WERI-Rb-1 (cell line): ENCODE measurements at places on chromosomes 6 and 20.
A peak's percentile ranks its signal among the peaks of the same experiment; 100 is the strongest.

GRCh38 chr6:10418361-10418861 lies 3.5 kb upstream of the TFAP2A start:
- DNase-seq, result no peak

GRCh38 chr6:7594579-7595125 lies 4.7 kb downstream of the SNRNP48 start:
- DNase-seq, result no peak

DNA sequence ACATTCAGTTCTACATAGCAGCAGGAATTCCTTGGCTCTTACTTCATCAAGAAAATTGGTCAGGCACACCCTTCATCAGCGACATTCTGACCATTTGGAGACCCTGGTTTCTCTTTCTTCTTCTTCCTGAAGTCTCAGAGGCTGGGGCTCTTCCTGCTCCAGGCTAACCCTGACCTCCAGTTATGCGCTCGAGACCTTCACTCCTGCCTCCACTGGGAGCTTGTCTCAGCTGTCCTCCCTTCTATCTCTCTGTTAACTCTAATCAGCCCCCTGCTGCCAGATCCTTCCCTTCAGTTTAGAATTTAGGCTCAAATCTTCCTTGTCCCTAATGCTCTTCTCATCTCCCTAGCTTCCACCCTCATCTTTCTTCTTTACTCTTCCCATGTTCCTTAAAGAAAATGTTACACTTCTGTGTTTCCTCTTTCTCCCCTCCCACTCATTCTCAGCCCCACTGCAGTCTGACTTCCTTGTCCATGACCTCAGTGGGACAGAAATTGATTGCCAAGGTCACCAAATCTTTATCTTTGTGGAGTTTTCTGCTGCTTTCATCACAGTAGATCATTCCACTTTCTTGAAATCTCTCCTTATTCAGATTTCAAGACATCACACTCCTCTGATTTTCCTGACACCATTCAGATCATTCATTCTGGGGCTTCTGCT lies 8.4 kb upstream of the HLA-DOA start:
- DNase-seq, result no peak

- no peak for DNase-seq
Measured at GRCh38 chr6:27669295-27669623, 196.4 kb upstream of the ZNF184 start.

- DNase-seq, result no peak
Measured at GRCh38 chr6:69895396-69895795, 29.0 kb downstream of the COL19A1 start.

- peak; percentile 48 for DNase-seq
Measured at GRCh38 chr20:36461600-36462439, 79.5 kb upstream of the MYL9 start.

GRCh38 chr20:31494131-31494530 lies 19.0 kb downstream of the REM1 start:
- peak; percentile 59 for DNase-seq

DNA sequence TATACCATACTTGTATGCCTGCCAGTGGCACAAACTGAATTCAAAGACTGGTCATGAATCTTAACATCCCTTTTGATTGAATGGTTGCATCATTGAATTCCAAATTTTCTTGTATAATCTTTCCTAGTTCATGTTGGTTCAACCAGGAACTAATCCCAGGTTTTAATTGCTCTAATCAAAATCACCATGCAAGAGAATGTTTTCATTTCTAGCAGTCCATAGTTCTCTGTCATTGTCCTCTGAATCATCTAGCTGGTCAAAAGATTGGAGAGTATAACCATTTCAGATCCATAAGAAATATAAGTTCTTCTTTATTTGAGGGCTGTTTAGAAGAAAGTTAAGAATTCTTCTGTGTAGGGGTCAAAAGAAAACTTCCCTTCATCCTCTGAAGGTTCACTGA lies 57.2 kb downstream of the ZNF292 start:
- no peak for DNase-seq

- DNase-seq, result no peak
Measured at GRCh38 chr6:30749554-30750378, 5.4 kb upstream of the IER3 start.

- no peak for DNase-seq
Measured at GRCh38 chr20:15945289-15945688, 628.0 kb downstream of the KIF16B start.

GRCh38 chr20:37911261-37911660 lies 8.3 kb downstream of the VSTM2L start:
- DNase-seq, result no peak

DNA sequence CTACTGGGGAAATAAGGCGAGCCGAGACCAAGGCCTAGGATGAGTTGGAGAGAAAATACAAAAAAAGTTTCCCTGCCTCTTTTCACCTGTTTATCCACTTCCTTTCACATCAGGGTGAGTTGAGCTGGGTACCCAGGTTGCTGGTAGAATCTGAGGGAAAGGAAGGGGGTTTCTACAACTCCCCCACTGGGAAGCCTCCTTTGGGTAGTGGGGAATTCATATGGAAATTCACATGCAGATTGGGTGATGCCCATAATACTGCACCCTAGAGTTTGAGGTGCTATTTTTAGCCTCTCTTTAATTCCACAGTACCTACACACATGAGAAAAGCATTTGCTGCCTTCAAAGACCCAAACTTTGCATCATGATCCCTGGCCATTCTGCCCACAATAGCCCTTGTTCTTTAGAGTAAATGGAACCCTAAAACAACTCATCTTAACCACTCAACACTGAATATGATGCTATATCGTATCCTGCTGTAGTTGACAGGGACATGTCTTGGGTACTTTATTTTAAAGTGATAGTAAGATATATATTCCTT lies 2.7 kb downstream of the OSTM1 start:
- no peak for DNase-seq
